ENCODE measurements at places on chromosomes 6 and 20. TPM values are rescaled to one million over a fixed set of nuclear protein-coding genes. Genes with fewer than 3 reads are reported as not detected.

The ULBP2 gene
- total RNA-seq, result not detected

GRCh38 chr6:140809694-140810101 is 1323.0 kb upstream of the GJE1 start:
- no peak overlapping the region for H3K4me3 ChIP-seq
- no peaks in the 10 kb centered on the region for H3K4me1 ChIP-seq
- no peaks in the 10 kb centered on the region for H3K27me3 ChIP-seq
- no peak for DNase-seq
- peaks cover 3% of the 10 kb centered on the region for H3K36me3 ChIP-seq
- no peak overlapping the region for H3K27ac ChIP-seq

DNA sequence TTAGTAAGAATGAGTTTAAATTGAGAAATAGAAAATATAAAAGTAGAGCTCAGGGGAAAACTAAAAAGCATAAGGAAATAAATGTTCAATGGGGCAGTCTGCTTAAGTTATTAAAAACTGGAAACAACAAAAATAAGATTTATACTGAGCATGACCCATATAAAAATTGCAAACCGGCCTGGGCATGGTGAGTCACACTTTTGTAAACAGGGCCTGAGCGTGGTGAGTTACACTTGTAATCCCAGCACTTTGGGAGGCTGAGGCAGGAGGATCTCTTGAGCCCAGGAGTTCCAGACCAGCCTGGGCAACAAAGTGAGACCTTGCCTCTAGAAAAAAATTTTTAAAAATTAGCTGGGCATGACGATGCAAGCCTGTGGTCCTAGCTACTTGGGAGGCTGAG is 74.6 kb downstream of the TMEM244 start:
- H3K4me1 ChIP-seq, result peaks cover 4% of the 10 kb centered on the region
- H3K4me3 ChIP-seq, result no peak overlapping the region
- H3K36me3 ChIP-seq, result no peaks in the 10 kb centered on the region
- no peak overlapping the region for H3K27ac ChIP-seq
- no peaks in the 10 kb centered on the region for H3K27me3 ChIP-seq

DNA sequence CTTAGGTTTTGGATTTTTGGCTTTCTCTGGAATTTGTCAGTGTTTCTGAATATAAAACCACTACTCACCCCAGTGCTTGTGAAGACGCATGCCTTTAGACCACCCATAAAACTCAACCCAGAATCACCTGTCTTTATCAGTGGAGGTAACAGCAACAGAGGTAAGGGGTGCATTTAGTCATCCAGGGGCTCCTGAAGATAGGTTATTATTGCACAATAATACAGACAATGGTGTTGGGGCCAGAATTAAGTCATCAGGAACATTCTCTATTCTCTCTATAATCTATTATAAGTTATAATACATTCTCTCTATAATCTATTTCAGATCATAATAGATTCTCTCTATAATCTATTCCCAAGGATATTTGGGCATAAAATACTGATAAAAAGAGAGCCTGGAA is 100.2 kb upstream of the KCNQ5 start:
- H3K27ac ChIP-seq, result no peak overlapping the region
- no peak overlapping the region for H3K4me3 ChIP-seq
- H3K4me1 ChIP-seq, result no peaks in the 10 kb centered on the region
- H3K36me3 ChIP-seq, result no peaks in the 10 kb centered on the region
- no peak for DNase-seq

- no peaks in the 10 kb centered on the region for H3K36me3 ChIP-seq
- H3K4me3 ChIP-seq, result no peak overlapping the region
- H3K4me1 ChIP-seq, result peaks cover under 1% of the 10 kb centered on the region
- no peak for DNase-seq
- no peaks in the 10 kb centered on the region for H3K27me3 ChIP-seq
Observed at GRCh38 chr6:17596085-17596484, 4.0 kb upstream of the FAM8A1 start.

DNA sequence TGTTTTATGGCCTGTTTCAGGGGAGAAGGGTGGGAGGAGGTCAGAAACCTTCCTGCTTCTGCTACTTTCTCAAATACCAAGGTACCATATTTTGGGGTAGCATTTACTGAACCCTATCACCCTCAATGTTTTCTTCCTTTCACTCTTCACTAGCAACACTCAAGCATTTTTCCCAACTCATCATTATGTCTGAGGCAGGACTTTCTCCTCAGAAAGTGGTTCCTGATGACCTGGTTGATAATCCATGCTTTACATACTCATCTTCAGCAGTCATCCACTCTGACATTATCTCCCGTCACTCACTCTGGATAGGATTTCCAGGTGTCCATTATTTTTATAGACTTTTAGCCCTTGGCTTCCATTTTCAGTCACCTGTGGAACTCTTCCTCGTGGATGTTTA is 21.1 kb downstream of the ZNF292 start:
- peaks cover 23% of the 10 kb centered on the region for H3K36me3 ChIP-seq
- H3K27me3 ChIP-seq, result no peaks in the 10 kb centered on the region
- H3K4me1 ChIP-seq, result peaks cover 33% of the 10 kb centered on the region
- no peak for DNase-seq
- no peak overlapping the region for H3K4me3 ChIP-seq

- DNase-seq, result no peak
- H3K27me3 ChIP-seq, result peaks cover 8% of the 10 kb centered on the region
- H3K36me3 ChIP-seq, result peaks cover 2% of the 10 kb centered on the region
- H3K27ac ChIP-seq, result no peak overlapping the region
- no peak overlapping the region for H3K4me3 ChIP-seq
- H3K4me1 ChIP-seq, result peaks cover 14% of the 10 kb centered on the region
Observed at GRCh38 chr20:17538517-17539170, 7.5 kb upstream of the BFSP1 start.

DNA sequence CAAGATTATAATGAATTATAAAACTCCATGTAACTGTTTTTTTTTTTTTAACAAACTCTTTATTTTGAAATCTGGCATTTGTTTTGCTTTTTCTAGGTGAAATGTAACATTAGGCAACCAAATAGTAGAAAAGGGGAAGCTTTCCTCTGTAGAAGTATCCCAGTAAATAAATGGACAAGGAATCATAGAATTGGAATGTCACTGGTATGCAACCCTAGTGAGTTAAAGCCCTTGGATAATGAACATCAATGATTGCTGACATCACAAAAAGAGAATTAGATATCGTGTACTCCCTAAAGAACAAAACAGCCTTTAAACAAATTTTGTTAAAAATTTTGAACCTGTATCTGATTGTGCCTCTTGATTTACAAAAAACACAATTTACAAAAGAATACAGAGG is 93.9 kb upstream of the OGFRL1 start:
- H3K27me3 ChIP-seq, result no peaks in the 10 kb centered on the region
- H3K4me1 ChIP-seq, result no peaks in the 10 kb centered on the region
- H3K4me3 ChIP-seq, result no peak overlapping the region
- H3K36me3 ChIP-seq, result no peaks in the 10 kb centered on the region
- no peak overlapping the region for H3K27ac ChIP-seq

DNA sequence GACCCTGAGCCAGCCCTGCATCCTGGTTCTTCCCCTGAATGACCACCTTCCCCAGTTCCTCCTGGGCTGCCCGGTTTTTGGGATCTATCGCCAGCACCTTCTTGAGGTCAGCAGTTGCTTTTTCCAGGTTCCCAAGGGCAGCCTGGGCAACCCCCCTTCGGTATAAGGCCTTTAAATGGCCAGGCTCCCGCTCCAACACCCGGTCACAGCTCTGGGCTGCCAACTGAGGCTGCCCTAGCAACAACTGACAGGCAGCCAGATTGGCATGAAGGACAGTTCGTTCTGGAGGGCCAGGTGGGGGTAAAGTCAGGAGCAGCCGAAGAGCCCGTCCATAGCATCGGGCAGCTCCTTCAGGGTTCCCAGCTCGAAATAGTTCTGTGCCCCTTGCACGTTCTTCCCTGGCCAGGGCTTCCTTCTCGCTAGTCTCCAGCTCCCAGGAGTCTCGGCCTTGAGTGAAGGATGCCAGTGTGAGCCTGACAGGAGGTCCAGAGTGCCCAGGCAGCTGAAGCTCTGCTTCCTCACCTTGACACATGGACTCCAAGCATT is 778 bp upstream of the ATF6B start:
- DNase-seq, result no peak
- peak overlapping the region; percentile 99 for H3K27ac ChIP-seq
- peak overlapping the region; percentile 100 for H3K4me3 ChIP-seq
- peaks cover 9% of the 10 kb centered on the region for H3K36me3 ChIP-seq
- peaks cover 27% of the 10 kb centered on the region for H3K4me1 ChIP-seq
